HT1080 (cell line): ENCODE measurements at places on chromosomes 3 and 15.

DNA sequence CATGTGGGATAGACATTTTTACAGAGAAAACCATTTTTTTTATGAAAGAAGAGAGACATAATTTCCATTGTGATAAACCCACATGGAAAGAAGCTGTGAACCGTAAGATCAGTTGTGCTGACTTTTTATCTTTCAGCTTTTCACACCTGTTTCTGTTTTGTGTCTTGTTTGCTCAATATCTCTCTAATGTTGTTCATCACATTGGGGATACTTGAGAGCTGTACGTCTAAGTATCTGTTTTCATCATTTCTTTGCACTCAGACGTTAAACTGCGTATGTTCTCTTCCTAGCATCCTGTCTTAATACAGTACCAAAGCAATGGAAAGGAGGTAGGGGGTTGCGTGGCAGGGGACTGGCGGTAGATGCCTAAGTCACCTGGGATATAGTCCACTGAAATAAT is 449.0 kb downstream of the NAALADL2 start:
- no peak for DNase-seq

- DNase-seq, result no peak
These were observed 3.9 kb downstream of the RPL32 start for GRCh38 chr3:12837295-12837986.

GRCh38 chr3:112874725-112875124 is 28.1 kb upstream of the CD200R1L start:
- DNase-seq, result no peak

DNA sequence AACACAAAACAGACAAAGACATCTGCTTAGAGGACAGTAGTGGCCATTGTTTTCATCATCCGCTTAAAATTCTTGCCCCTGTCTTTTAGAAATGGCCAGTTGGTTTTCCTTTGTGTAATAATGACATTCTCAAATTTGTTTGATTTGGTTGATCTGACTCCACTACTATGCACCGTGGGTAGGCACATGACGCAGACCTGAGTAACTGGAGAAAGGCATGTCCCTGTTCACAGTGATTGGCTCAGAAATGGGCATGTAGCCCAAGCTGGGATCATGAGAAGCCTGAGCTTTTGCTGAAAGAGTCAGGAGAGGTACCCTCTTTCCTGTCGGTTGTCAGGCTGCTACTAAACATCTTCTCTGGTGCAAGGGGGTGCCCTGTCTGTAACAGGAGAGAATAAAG is 36.6 kb upstream of the MAGI1 start:
- DNase-seq, result peak; percentile 81

GRCh38 chr15:100247228-100248225 is 94.2 kb downstream of the ADAMTS17 start:
- DNase-seq, result no peak

DNA sequence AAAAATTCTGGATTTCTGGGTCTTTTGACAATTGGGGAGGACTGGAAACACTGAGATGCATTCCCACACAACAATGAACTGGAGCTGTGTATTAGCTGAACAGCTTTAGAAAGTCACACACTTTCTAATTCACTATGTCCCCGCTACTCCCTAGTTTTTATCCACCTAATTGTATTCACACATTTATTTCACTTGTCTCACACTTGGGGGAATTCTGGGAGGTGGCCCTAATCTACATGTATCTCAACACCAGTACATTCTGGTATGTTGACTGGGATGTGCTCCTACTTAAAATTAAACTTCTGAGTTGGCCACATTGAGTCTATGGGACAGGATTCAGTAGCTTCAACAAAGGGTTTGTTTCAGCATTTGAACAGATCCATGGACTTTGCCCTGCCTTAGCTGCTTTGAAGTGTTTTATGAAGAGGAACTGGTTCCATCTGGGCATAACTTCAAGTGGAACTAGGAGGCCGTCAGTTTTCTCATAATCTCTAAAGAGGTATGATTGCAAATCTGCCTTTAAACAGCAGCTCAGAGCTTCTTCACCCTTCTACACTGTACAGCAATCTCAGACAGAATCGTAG is 106.5 kb upstream of the CMC1 start:
- DNase-seq, result no peak

DNA sequence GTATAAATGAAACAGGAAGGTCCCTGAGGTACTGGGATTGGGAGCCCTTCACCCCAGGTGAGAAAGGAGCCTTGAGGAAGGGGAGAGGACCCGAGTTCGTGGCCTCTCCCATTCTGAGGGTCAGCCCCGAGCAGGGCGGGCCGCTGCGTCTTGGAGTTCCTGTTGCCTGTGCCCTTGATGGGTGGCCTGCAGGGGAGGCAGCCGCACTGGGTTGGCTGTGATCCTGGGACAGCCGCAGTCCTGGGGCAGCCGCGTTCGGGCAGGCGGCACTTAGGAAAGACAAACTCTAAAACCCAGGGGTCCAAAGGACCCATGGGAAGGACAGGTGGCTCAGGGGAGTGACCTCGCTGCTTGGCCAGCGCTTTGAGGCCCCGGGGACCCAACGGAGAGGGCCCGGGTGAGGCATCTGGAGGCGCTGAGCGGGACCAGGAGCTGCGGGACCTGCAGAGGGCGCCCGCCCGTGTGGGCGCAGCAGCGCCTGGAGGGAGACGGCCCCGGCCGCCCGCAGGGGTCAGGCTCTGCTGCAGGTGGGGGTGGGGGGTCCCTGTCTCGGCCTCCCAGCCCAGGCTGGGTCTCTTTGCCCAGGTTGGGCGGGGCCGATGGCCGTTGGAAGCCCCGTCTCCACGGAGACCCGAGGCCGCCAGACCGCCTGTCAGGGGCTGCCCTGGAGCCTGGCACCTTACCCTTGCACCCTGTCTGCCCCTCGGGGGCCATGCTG is 65.1 kb downstream of the HMCES start:
- no peak for DNase-seq

GRCh38 chr15:71219101-71219500 is 103.8 kb downstream of the THSD4 start:
- no peak for DNase-seq

DNA sequence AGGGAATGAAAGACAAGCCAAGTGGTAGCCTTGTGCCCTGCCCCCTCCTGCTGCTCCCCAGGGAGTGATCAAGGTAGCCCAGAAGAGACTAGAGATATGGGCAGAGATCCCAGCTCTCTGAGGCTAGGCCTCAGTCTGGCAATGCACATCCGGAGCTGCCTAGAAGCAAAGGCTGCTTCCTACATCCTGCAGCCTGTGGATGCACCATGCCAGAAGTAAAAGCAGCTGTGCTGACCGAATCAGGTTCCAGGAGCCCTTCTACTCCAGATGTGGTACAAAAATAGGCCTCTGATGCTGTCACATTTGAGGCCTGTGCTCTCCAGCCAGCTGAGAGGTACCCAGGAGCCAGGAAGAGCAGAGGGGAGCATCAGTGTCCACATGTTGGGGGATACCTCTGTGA is 16.0 kb downstream of the TRAIP start:
- DNase-seq, result no peak

DNA sequence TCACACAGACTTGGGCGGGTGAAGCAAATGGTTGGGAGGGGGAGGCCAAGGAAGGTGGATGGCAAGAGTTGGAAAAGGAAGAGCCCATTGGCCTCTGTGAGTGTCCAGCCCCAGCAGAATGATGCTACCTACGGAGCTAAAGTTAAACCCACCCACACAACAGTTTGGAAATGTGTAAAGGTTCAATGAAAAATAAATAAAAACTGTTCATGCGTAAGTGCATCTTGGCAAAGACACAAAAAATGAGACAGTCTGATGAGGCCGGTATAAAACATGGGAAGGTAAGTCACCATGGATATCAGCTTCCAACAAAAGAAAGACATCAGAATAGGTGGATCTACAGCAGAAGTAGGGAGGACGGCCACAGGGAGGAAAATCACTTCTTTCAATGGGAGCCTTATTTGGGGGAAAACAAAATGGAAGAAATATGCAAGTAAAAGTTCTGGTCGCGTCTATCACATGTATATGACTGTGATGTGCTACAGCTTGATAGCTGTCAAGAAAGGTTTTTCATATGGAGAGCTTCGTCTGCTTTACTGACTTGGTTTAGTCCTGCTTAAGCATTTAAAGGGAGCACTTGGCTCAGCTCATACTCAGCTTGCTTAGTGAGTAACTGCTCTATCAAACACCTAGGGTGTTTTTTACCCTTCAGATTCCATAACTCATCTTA is 82.8 kb downstream of the TIGIT start:
- no peak for DNase-seq

- DNase-seq, result no peak
These were observed 23.2 kb downstream of the DCP1A start for GRCh38 chr3:53324105-53324504.

DNA sequence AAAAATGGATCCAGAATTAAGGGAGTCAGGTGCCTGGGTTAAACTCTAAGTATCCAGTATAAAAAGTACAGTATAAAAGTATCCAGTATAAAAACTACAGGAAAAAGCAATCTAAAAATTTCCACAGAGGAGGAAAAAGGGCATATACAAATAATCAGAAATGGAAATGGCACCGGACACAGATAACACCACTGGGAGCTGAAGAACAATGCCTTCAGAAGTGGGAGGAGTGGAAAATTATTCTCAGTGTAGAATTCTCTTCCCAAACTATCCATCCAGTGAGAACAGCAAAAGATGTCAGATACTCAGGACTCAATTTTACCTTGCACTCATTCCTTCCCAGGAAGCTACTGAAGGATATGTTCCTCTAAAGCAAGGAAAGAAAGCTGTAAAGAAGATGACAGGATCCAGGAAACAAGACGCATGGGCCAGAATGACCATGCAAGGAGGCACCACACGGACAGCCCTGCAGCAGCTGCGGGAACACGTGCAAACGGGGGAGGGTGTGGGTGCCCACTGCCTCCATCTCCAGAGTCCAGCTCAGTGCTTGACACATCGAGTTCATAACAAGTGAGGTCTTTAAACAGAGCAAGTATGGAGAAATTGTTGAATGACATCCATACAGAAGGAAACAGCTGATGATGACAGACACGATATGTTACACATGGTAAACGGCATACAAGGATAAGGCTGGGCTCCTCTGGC is 68.5 kb downstream of the CHSY1 start:
- DNase-seq, result no peak

GRCh38 chr3:170493712-170494182 is 75.1 kb downstream of the CLDN11 start:
- peak; percentile 65 for DNase-seq

DNA sequence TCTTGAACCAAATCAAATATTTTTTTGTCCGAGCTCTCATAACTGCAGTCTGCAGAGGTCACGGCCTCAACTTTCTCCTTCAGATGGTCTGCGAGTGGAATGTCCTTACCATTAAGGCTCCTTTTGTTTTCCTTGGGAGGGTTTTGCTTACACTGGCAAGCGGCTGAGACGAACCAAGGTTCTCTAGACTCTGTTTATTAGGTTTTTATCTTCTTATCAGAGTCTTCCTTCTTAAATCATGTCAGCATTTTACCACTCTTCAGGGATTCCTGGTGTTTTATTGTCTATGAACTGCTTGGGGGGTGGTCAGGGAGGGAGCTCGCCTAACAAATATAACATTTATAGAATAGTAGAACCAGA is 773.7 kb upstream of the NR2F2 start:
- DNase-seq, result no peak

DNA sequence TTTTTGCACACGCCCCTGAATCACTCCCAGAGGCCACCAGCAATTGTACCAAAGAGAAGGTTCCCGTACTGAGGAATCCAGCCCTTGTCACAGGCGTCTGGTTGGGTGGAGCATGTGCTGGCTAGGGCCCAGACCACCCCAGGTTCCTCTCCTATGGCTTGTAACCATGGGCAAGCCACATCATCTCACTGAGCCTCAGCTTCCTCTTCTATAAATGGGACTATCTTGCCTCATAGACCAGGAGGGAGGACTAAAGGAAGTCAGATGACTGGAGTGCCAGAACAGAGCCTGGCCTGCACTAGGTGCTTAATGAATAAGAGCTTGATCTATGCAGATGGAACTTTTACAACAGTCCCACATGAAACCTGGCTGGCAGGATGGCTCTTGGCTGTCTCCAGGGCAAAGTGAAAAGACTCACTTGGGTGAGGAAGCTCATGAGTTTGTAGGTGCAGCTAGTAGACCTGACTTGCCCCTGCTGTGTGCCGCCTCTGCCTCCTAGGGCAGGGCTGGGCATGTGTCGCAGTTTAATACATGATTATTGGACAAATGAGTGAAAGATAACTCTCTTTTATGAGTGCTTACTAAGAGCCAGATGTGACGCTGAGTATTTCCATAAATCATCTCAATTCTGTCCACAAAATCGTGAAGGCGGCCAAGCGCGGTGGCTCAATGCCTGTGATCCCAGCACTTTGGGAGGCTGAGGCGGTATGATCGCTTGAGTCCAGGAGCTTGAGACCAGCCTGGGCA is 29.3 kb downstream of the CTSH start:
- peak; percentile 27 for DNase-seq

- peak; percentile 83 for DNase-seq
These were observed 844 bp upstream of the PFN2 start for GRCh38 chr3:149971403-149972075.

GRCh38 chr3:11624704-11625375 is 18.9 kb downstream of the VGLL4 start:
- no peak for DNase-seq

GRCh38 chr3:33358172-33358781 is 81.0 kb downstream of the FBXL2 start:
- no peak for DNase-seq

DNA sequence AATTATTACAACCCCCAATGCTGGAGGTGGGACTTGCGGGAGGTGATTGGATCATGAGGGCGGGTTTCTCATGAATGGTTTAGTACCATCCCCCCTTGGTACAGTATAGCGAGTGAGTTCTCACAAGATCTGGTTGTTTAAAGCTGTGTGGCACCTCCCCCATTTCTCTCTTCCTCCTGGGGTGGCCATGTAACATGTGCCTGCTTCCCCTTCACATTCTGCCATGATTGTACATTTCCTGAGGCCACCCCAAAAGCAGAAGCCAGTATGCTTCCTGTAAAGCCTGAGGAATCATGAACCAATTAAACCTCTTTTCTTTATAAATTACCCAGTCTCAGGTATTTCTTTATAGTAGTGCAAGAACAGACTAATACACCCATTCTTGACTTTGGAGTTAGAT is 20.3 kb upstream of the PROK2 start:
- DNase-seq, result no peak

DNA sequence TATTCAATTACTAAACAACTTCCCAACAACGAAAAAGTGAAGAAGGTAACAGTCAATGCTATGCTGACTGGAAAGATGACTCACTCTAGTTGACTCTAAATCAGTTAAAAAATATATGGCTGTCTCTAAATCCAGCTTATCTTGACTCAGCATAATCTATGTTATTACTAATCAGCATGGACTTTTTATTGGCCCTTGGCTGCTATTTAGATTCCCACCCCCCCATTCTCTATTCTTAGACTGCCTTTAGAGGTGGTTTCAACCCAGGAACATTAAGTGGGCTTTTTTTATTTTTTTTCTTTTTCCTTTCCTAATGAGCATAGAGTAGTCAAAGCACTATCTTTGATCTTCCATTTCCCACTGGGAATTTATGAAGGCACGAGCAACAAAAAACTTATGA is 1.9 kb downstream of the PCOLCE2 start:
- DNase-seq, result peak; percentile 82

DNA sequence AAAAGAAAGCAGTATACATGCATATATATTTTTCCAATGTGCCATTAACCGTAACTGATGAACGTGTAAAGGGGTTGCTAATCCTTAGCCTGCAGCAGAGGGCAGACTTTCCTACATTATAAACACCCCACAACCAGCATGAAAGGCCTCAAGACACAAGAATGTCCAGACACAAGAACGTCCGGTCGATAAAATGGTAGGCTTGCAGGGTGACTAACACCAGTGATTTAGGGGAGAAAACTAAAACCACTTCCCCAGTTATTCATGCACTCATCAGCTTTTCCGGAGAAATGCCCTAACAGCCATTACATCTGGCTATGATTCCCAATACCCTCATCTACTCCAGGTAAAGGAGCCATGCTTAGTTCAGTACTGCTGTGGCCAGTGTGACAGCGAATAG is 57.4 kb downstream of the LRTM1 start:
- peak; percentile 95 for DNase-seq
